ENCODE measurements at places on chromosomes 12 and 14.

DNA sequence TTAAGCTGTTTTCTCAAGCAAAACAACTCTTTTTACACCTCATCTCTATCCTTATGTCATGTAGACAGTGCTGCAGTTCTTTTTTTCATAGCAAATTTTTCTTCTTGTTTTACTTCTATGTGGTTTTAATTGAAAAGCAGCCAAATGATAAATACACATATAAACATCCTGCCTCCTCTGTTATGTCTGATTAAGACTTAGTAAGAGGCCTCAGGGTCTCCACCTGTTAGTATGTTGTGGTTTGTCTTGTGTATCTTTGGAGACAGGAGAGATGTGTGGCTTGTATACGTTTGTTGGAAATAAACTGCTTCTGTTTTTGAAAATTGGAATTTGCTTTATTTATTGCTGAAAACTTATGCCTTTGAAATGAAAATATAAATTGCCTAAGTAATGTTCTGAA is 32.0 kb downstream of the PEX5 start:
- no peak for DNase-seq

DNA sequence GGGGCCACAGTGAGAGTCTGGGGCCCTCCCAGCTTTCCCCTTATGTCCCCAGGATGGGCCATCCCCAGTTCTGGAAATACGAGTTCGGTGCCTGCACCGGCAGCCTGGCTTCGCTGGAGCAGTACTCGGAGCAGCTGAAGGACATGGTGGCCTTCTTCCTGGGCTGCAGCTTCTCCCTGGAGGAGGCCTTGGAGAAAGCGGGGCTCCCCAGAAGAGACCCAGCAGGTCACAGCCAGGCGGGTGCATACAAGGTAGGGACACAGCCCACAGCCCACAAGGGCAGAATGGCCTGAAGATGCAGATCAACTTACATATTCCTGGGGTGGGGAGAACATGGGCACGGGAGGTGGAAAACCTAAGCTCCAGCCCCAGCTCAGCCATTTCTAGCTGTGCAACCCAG is 56.1 kb downstream of the DGLUCY start:
- no peak for DNase-seq

DNA sequence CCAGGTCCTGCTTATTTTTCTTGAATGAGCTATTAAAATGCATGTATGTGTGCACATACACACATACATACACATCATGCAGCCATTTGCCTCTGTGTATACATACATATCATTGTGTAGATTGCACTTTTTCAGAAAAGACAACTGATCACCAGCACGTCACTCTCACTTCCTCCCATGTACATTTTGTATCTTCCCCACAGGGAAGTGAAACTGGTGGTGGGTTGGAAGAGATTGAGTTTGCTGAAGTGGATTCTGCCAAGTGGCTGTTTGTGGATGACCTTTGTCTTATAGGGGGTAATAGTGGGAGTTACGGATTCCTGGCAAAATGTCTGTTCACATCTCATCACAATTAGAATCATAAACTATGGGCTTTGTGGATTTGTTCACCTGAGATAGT is 448.6 kb downstream of the RAD51B start:
- DNase-seq, result no peak

DNA sequence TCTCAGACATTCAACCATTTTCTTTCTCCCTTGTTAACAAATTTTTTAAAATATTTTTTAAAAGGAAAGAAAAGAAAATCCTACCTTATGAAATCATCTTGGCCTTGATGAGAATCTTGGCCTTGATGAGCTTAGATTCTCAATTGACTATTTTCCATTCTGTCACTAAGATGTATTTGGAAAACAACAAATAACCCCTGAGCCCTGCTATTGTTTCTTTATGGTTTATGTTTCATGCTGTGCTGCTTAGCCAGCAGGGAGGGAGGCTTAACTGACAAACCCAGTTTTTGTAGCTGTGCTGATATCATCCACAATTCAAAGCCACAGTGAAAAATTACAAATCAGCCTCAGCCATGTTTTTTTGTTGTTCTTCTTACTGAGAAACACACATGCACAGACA is 404.1 kb downstream of the RAD51B start:
- DNase-seq, result no peak

- DNase-seq, result no peak
Measured at GRCh38 chr12:106074361-106074705, 64.4 kb downstream of the NUAK1 start.

DNA sequence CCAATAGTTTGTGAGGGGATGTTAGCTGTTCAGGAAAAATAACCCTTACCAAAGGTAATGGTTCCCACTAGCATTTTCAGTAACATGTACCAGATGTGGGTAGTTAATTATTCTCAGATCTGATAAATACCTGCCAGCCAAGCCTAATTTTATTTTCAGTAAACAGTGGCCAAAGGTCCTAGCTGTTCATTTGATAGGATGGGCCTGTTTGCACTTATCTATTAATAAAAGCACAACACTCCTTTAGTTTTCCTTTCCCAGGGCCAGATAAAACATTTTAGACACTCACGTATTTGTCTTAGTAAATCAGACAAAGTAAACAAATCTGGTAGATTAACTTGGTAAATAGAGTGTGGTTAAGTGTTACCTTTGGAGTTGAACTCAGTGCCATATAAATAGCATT is 345.1 kb downstream of the RAD51B start:
- DNase-seq, result no peak

- peak; percentile 77 for DNase-seq
Measured at GRCh38 chr12:6927379-6928021, at the start of gene ATN1. TSS of gene ATN1 (plus strand) at chr12:6927959. CDS start at chr12:6934002, 6,043 bp downstream.

- no peak for DNase-seq
Measured at GRCh38 chr12:48352157-48352760, 1.5 kb upstream of the ZNF641 start.

- DNase-seq, result no peak
Measured at GRCh38 chr14:28629328-28630004, 137.1 kb upstream of the FOXG1 start.

DNA sequence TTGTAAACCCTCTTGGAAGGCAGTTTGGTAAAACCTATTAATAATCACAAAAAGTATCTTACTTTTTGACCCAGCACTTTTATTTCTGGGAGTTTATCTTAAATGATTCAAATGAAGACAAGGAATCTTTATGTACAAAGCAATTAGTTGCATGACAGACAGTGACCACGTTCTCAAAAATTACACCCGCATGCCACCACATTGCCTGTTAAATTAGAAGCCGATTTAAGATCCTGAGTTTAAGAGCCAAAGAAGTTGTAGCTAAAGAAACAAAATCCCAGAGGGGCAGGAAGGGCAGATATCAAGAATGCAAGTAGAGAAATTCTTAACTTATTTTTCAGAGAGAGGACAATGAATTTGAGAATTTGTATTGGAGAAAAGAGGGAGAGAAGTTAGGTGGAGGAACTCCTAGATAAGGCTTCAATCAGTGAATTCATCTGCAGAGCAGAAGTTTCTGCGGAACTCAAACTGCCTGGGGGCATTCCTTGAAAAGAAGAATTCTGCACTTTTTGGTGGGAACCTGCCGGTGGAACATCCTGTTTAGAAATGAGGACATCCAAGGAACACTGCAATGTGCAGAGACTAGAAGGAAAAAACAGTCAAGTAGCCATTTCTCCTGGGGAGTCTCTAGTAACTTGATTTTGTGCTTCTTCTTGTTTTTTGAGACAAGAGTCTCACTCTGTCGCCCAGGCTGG is 1.1 kb upstream of the RIOX1 start:
- peak; percentile 65 for DNase-seq

GRCh38 chr12:112971248-112971647 is 7.1 kb upstream of the OAS2 start:
- DNase-seq, result peak; percentile 43

GRCh38 chr12:95480230-95480629 is 6.3 kb downstream of the METAP2 start:
- no peak for DNase-seq

DNA sequence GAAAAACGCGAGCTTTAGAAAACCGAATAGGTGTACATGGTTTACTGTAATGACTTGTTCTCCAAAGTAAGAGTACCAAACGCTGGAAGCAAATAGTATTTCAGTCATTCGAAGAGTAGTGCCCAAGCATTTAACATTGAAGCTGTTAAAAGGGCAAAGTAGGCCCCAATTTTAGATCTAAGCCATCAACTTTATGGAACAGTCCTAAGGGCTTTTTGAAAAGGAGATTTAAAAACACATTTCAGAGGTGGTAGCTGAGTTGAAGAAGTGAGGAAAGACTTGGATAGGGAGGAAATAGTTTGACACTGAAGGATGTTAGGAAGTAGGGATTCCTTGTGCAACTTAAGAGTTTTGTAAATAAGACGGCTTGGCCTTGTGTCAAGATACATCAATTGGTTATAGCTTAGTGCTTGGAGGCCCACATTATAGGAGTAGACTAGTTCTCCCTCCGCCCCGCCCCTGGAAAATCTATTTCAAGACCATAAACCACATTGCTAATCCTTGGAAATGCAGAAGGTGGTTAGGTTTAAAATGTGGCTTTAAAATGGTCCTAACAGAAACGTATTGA is 783 bp upstream of the TUBA1B start:
- peak; percentile 46 for DNase-seq

DNA sequence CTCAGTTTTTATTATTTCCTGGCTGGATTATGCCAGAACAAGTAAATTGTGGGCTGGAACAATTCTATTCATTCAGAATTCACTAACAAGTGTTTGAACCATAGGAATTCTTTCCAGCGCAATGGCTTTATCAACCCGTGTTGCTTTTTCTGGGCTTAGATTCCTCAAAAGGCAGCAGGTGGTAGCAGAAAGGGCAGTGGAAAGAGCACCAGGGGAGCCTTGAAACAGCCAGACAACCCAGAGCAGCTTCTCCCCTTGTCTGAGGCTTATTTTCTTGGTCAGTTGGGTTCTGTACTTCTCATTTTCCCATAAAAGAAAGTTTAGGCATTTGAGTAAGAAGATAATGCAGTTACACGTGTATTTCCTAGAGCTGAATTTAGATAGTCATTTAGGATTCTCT is 130.7 kb downstream of the OTOGL start:
- no peak for DNase-seq

- DNase-seq, result no peak
Measured at GRCh38 chr12:102746963-102747362, 170.1 kb downstream of the PAH start.

- DNase-seq, result no peak
Measured at GRCh38 chr14:23008831-23009230, 1.1 kb downstream of the C14orf93 start.

- no peak for DNase-seq
Measured at GRCh38 chr12:29008786-29009185, 140.3 kb upstream of the FAR2 start.

GRCh38 chr12:71748081-71748850 is 6.4 kb upstream of the RAB21 start:
- DNase-seq, result no peak

GRCh38 chr12:15536446-15536845 is 214.1 kb downstream of the PTPRO start:
- no peak for DNase-seq

GRCh38 chr12:3655328-3655900 is 97.5 kb downstream of the CRACR2A start:
- peak; percentile 11 for DNase-seq

GRCh38 chr12:68259318-68259940 is 6.0 kb upstream of the IL22 start:
- peak; percentile 90 for DNase-seq

DNA sequence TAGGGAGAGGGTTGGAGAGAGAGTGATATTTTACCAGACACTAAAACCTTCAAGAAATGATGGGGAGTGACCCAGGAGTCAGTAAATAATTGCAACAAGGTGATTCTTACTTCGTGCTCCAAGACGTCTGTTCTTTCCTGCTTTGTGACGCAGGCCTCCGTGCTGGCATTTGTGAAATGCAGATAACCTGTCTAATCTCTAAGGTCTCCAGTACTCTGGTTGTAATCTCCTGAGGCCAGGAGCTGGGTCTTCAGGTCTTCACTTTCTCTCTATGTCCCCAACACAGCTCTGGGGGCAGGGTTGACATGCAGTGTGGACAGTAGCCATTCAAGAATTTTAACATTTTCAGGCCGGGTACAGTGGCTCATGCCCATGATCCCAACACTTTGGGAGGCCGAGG is 53.1 kb downstream of the CD9 start:
- DNase-seq, result no peak

DNA sequence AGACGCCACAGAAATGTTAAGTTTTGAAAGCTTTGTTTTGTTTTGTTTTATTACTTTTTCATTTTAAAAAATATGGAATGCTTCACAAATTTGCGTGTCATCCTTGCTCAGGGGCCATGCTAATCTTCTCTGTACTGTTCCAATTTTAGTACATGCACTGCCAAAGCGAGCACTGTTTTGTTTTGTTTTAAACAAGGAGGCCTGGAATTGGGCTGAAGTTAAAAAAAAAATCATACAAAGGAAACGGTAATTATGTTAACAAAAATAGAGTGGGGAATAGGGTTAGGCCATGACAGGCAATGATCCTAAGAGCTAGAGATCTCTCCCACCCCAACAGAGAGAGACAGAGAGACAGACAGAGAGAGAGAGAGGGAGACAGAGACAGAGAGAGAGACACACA is 57.0 kb downstream of the ZFP36L1 start:
- no peak for DNase-seq

- no peak for DNase-seq
Measured at GRCh38 chr12:7352661-7353060, 48.8 kb downstream of the ACSM4 start.

- DNase-seq, result no peak
Measured at GRCh38 chr14:51341338-51341737, 101.3 kb downstream of the TMX1 start.

- DNase-seq, result no peak
Measured at GRCh38 chr14:62626416-62626815, 418.8 kb downstream of the KCNH5 start.

DNA sequence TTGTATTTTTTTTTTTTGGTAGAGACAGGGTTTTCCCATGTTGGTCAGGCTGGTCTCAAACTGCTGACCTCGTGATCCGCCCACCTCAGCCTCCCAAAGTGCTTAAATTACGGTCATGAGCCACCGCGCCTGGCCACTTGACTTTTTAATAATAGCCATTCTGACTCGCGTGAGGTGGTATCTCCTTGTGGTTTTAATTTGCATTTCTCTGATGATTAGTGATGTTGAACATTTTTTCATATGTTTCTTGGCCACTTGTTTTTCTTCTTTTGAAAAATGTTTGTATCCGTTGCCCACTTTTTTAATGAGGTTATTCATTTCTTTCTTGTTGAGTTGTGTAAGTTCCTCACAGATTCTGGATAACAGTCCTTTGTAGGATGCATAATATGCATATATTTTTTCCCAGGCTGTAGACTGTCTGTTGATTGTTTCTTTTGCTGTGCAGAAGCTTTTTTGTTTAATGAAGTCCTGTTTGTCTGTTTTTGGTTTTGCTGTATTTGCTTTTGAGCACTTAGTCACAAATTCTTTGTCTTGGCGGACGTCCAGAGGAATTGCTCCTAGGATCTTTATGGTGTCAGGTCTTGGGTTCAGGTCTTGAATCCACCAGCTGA is 10.3 kb upstream of the PGAM5 start:
- DNase-seq, result peak; percentile 64

GRCh38 chr14:43786066-43786762 is 720.9 kb downstream of the FSCB start:
- no peak for DNase-seq

GRCh38 chr12:104738776-104739642 is 219.1 kb downstream of the SLC41A2 start:
- no peak for DNase-seq

GRCh38 chr12:80747800-80748199 is 31.1 kb downstream of the MYF5 start:
- DNase-seq, result no peak

All from EL (cell line).